Activated naive CD4-positive, alpha-beta T cell treated with anti-CD3 and anti-CD28 coated beads for 36 hours (primary cell): ENCODE measurements at places on chromosomes 7 and 10. TPM values are rescaled to one million over a fixed set of nuclear protein-coding genes. Genes with fewer than 3 reads are reported as not detected.

DNA sequence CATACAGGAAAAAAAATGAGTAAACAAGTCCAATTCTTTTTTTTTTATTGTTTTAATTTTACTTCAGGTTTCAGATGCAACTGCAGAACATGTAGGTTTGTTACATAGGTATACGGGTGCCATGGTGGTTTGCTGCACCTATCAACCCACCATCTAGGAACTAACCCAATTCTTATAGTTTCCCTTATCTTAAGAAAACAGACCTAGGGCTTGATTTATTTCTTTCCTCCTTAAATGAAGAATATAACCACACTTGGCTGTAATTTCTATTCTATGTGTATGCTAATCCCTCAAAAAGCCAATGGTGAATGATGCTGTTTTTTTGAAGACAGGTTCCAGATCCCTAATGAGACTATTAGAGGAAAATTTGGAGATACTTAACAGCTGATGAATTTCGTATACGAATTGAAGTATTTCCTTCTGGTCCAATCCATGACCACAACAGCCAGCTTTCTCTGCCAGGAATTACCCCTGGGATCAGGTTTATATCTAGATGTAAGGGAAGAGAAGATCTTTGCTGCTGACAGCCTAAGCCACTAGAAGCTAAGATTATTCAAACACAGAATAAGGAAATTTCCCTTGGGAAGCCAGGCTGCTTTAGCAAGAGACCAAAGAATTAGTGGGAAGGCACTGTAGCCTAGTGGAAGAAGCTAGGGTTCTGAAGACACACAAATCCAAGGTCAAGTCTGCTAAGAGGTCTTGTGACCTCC lies 115.8 kb downstream of the INHBA start:
- no peaks in the 10 kb centered on the region for H3K36me3 ChIP-seq
- H3K27ac ChIP-seq: no peak overlapping the region
- H3K4me3 ChIP-seq: no peak overlapping the region
- no peaks in the 10 kb centered on the region for H3K4me1 ChIP-seq
- H3K27me3 ChIP-seq: peaks cover 5% of the 10 kb centered on the region

DNA sequence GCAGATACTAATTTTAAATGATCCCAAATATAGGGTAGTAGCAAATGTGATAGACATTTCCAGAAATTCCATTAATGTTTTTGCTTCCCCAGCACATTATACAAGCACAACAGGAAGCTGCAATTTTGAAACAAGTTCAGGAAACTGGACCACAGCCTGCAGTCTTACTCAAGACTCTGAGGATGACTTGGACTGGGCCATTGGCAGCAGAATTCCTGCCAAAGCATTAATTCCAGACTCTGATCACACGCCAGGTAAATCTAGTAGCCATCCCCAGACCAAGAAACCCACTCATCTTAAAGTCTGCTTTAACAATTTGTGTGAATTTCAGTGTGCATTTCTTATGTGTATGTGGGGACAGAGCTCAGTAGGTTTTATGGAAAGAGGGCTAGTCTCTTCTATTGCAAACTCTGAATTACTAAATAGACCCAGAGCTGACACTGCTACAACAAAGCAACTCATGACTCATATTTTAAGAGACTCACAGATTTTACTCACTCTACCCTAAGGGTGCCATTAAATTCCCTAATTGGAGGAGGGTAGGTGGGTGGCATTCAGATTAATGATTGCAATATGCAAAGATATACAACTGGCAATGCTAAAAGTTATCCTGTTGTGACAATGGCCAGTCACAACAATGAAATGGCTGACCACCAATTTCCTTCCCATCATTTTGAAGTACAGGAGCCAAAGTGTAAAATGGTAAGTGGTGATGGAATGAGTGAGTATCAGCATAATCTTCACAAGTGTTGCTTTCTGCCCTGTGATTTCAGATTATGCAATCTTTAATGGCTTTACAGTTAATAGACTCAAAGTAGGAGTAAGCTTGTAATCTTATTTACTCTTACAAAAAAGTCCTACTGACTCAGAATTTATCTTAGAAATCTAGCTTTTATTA lies 317.6 kb upstream of the PLXDC2 start:
- no peaks in the 10 kb centered on the region for H3K4me1 ChIP-seq
- no peaks in the 10 kb centered on the region for H3K36me3 ChIP-seq
- no peaks in the 10 kb centered on the region for H3K27me3 ChIP-seq
- no peak for DNase-seq
- H3K27ac ChIP-seq: no peak overlapping the region

DNA sequence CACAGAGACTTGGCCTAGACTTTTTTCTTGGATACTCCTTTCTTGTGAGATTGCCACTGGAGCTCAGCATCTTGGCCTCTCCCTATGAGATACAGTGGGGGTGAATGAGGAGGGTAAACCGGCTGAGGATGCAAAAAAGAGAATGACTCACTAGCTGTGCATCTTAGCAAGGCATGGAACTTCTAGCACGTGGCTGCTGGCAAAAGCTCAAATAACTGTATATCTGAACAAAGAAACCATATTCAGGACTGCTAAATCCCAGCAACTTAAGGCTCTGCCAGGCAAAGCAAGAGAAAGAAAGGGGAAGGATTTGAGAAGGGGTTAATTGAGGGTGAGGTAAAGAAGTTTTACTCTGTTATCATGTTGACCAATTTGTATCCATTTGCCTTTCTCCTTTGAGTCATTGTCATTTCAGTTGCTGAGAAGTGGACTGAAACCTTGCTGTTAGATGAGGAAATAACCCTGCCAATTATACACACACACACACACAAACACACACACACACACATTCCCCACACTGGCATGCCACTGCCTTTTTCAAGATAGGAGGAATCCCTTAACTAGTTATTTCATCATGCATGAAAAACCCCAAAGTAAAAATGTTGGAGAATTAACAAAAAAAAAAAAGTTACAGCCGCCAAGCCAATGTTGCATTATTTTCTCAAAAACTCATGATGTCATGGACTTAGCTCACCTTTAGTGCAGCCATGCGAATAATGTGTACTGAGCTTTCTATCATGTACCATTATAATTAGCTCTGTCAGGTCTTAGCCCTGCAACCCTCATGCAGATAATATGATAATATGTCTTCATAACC lies 997.3 kb downstream of the LRMDA start:
- no peaks in the 10 kb centered on the region for H3K27me3 ChIP-seq
- H3K27ac ChIP-seq: no peak overlapping the region
- no peak for DNase-seq
- no peaks in the 10 kb centered on the region for H3K36me3 ChIP-seq
- H3K4me1 ChIP-seq: no peaks in the 10 kb centered on the region
- H3K4me3 ChIP-seq: no peak overlapping the region

GRCh38 chr7:5692112-5692844 lies 89.2 kb downstream of the RNF216 start:
- H3K4me1 ChIP-seq: peaks cover 97% of the 10 kb centered on the region
- H3K27ac ChIP-seq: peak overlapping the region; percentile 56
- DNase-seq: peak; percentile 71
- no peaks in the 10 kb centered on the region for H3K27me3 ChIP-seq

DNA sequence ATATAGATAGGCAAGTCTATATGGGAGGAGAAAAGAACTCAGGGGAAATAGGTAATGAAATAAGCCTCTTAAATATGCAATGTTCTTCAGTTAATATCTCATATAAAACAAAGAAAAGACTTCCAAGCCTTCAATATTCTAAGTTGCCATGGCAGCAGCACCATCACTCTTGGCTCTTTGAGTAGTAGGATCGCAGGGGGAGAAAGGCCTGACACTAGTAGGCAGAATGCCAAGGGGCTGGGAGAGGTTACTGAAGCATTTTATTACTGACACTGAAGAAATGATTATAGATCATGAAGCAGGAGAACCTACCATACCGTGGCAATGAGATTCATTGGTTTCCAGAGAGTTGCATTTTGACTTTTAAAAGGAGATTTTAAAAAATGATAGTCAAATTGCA lies 193.9 kb downstream of the NXPH1 start:
- no peaks in the 10 kb centered on the region for H3K27me3 ChIP-seq
- H3K4me1 ChIP-seq: no peaks in the 10 kb centered on the region
- no peaks in the 10 kb centered on the region for H3K36me3 ChIP-seq

DNA sequence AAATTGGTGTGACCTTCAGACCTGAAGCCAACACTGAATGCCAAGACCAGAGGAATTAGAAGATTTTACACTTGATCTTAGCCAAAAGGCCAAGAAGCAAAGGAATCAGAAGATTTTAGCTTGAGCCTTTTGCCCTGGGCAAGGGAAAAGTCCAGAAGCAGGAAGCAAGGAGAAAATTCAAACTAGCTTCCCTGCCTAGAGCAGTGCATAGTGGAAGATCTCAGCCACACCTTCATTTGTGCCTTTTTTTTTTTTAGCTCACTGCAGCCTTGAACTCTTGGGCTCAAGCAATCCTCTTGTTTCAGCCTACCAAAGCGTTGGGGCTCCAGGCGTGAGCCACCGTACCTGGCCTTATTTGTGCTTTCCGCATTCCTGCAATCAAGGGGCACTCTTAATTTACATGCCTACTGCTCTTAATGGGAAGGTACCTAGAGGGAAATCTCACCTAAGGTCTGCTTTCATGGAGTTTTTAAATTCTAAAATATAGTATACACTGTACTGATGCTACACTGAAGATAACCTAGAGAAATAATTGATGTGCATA lies 8.3 kb upstream of the PIP4K2A start:
- no peaks in the 10 kb centered on the region for H3K27me3 ChIP-seq
- DNase-seq: no peak
- H3K4me1 ChIP-seq: peaks cover 25% of the 10 kb centered on the region
- no peak overlapping the region for H3K27ac ChIP-seq

DNA sequence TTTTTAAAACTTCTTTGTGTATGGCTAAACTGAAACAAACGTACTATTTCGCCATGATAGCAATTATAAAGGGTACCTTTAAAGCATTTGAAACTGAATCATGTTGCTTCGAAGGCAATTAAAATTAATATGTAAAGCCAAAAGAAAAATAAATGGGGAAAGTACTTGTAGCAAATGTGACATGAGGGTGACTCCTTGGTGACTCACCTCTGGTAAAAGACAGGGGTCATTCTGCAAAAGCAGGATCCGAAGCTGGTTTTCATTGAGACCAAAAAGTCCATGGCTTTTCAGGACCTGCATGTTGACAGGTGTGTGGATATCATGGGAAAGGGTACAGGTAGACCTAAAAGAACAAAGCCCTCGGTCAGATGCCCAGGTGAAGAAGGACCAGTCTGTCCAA lies 1.5 kb downstream of the ZC3HAV1L start:
- H3K27ac ChIP-seq: no peak overlapping the region
- H3K36me3 ChIP-seq: peaks cover 12% of the 10 kb centered on the region
- H3K27me3 ChIP-seq: no peaks in the 10 kb centered on the region

DNA sequence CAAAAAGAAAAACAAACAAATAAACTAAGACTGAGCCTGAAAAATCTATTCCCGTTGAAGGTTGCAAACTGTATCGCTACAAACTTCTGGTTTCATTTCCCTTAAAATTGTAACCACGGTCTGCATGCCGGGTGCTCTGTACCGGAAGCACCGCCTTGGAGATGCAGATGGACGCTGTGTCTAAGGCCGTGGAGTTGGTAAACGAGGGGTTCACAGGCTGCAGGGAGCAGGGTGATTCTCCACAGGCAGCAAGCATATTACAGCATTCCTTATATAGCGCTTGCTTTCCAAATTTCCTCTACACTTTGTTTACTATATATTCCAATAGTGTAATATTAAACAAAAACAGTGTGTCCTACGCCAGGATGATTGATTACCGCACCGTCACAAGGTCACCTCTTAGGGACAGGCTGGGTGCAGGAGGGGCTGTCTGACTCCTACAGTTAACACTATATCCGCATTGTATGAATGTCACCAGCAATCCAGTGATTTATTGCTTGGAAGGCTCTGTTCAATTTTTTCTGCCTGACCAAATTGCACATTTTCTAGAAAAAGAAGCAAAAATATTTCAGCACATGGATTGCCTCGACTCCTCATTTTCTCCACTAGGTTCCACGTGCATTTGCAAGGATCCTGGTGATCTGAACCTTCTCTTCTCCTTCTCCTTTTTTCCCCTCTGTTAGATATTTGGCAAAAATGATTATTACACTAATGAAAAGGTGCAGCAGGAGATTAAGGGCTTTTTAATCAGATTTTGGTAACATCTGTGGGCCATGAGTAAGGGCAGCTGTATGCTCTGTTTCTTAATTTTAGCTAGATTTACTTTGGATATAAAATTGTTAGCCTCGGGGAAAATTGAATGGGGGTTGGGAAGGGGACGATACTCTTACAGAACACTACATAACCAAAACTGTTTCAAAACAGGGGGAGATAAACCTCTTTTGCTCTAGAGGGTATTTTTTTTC lies 325.8 kb upstream of the MGMT start:
- DNase-seq: no peak
- H3K4me3 ChIP-seq: no peak overlapping the region
- H3K27me3 ChIP-seq: peaks cover 4% of the 10 kb centered on the region
- no peaks in the 10 kb centered on the region for H3K36me3 ChIP-seq
- peaks cover 17% of the 10 kb centered on the region for H3K4me1 ChIP-seq
- no peak overlapping the region for H3K27ac ChIP-seq

The NPY4R gene
- not detected for total RNA-seq

GRCh38 chr10:81873932-81874816 lies 820 bp upstream of the NRG3 start:
- peak overlapping the region; percentile 27 for H3K4me3 ChIP-seq
- peaks cover 9% of the 10 kb centered on the region for H3K4me1 ChIP-seq
- H3K27ac ChIP-seq: no peak overlapping the region
- H3K27me3 ChIP-seq: peaks cover 58% of the 10 kb centered on the region
- no peak for DNase-seq

DNA sequence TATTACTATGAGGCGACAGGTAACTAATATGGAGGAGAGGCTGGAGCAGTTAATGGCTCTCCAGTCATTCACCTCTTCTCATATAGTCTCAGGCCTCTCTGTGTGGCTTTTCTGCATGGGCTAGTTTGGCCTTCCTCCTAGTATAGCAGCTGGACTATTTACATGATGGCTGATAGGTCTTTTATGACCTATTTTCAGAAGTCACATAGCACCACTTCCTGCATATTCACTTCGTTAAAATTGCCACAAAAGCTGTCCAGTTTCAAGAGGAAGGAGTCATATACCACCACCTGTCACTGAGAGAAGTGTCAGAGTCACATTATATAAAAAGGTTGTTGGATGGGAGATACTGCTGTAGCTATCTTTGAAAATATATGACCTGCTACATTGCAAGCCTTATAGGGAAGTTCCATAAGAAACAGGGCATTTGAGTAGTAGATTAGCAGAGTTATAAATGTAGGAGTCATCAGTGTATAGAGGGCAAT lies 8.0 kb upstream of the DMTF1 start:
- no peaks in the 10 kb centered on the region for H3K36me3 ChIP-seq
- no peak overlapping the region for H3K27ac ChIP-seq
- no peak for DNase-seq

- no peak overlapping the region for H3K4me3 ChIP-seq
- DNase-seq: peak; percentile 77
- H3K4me1 ChIP-seq: peaks cover 3% of the 10 kb centered on the region
- peaks cover 27% of the 10 kb centered on the region for H3K36me3 ChIP-seq
These were observed 163.6 kb downstream of the PIP4K2A start for GRCh38 chr10:22550732-22551131.

- peaks cover 15% of the 10 kb centered on the region for H3K4me1 ChIP-seq
- no peaks in the 10 kb centered on the region for H3K36me3 ChIP-seq
- DNase-seq: peak; percentile 71
- no peak overlapping the region for H3K4me3 ChIP-seq
- H3K27me3 ChIP-seq: no peaks in the 10 kb centered on the region
These were observed 143.8 kb upstream of the TMEM106B start for GRCh38 chr7:12067156-12067831.

GRCh38 chr10:120945801-120946302 lies 94.7 kb downstream of the WDR11 start:
- H3K4me1 ChIP-seq: peaks cover 13% of the 10 kb centered on the region
- no peak overlapping the region for H3K27ac ChIP-seq
- H3K27me3 ChIP-seq: peaks cover 34% of the 10 kb centered on the region
- DNase-seq: no peak
- H3K36me3 ChIP-seq: peaks cover 2% of the 10 kb centered on the region

The BMPER gene
- total RNA-seq: not detected
